Spleen (tissue), 13 donors: ENCODE measurements at places on chromosomes 13 and 19. TPM values are rescaled to one million over a fixed set of nuclear protein-coding genes. Genes with fewer than 3 reads are reported as not detected.

The DCAF15 gene
- 53.4 TPM for total RNA-seq

The PDX1 gene
- not detected for total RNA-seq

The ZNF99 gene
- 0.14 TPM for total RNA-seq

The ITGBL1 gene
- total RNA-seq: 1.3 TPM

The ZNF331 gene
- total RNA-seq: 31.1 TPM

The DIAPH3 gene
- total RNA-seq: 0.82 TPM

The ZNF221 gene
- total RNA-seq: 3.6 TPM

DNA sequence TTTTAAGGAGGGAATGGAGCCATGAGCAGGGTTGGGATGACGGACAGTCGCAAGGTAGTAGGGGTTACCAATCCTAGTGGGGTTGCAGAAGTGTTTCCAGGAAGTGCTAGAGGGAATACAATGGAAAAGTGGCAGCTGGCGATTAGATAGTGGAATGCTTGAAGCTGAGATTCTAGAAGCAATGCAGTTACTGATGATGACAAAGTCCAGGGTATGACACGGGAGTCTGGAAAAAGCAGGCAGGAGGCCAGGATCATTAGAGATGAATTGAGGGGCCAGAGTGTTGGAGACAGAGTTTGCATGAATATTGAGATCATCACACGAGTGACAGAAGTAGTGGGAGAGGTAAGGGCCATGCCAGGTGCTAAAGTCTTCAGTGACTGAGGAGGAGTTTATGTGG lies 17.3 kb upstream of the KL start:
- no peak for DNase-seq
- H3K27ac ChIP-seq: no peak overlapping the region
- H3K27me3 ChIP-seq: no peaks in the 10 kb centered on the region
- H3K36me3 ChIP-seq: no peaks in the 10 kb centered on the region

- no peaks in the 10 kb centered on the region for H3K36me3 ChIP-seq
- DNase-seq: no peak
- no peak overlapping the region for H3K4me3 ChIP-seq
- no peak overlapping the region for H3K27ac ChIP-seq
Measured at GRCh38 chr13:103157016-103157415, 90.8 kb upstream of the SLC10A2 start.

GRCh38 chr13:50918567-50918966 lies 9.0 kb downstream of the RNASEH2B start:
- peaks cover 82% of the 10 kb centered on the region for H3K4me1 ChIP-seq
- peaks cover 10% of the 10 kb centered on the region for H3K36me3 ChIP-seq
- no peak overlapping the region for H3K4me3 ChIP-seq

- H3K27me3 ChIP-seq: no peaks in the 10 kb centered on the region
- H3K4me3 ChIP-seq: no peak overlapping the region
- no peaks in the 10 kb centered on the region for H3K4me1 ChIP-seq
Measured at GRCh38 chr13:33274264-33274663, 11.3 kb downstream of the STARD13 start.

GRCh38 chr13:98658131-98658530 lies 81.2 kb upstream of the STK24 start:
- H3K4me3 ChIP-seq: no peak overlapping the region
- peaks cover 5% of the 10 kb centered on the region for H3K4me1 ChIP-seq
- no peaks in the 10 kb centered on the region for H3K36me3 ChIP-seq
- no peaks in the 10 kb centered on the region for H3K27me3 ChIP-seq
- DNase-seq: no peak

DNA sequence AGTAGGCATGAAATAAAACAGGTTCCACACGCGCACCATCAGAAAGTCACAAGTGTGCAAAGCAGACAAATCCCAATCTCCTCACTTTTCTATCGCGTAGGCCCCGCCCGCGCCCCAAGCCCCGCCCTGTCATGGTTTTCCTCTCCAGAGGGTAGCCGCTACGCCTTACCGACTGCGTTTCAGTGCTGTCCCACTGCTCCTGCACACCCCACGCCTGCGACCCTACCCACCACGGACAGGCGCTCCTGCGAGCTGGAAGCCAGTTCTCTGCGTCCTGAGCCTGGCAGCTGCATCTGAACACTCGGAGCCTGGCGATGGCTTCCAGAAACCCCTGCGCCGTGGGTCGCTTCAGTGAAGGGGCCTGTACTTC lies 379 bp upstream of the ZNF470 start:
- H3K27ac ChIP-seq: peak overlapping the region; percentile 89
- H3K4me3 ChIP-seq: peak overlapping the region; percentile 97
- H3K4me1 ChIP-seq: peaks cover 7% of the 10 kb centered on the region

DNA sequence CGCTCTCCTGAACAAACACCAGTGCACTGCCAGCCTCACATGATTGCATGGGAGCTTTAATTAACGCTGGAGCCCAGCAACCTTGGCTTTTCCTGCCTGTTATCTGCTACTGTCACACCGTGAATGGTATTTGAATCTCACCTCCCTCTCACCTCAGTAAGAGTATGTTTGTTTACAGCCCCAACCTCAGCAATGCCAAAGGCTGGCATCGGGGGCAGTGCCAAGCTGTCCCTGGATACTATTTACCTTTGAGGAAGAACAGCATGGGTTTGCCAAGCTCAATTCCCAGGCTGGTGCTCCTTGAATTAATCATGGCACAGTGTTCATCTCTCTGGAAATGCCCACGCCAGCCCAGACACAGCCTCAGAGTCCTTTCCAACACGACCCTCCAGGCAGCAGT lies 57.2 kb upstream of the SERPINE3 start:
- no peak for DNase-seq
- no peaks in the 10 kb centered on the region for H3K36me3 ChIP-seq
- H3K4me1 ChIP-seq: no peaks in the 10 kb centered on the region
- no peaks in the 10 kb centered on the region for H3K27me3 ChIP-seq
- no peak overlapping the region for H3K4me3 ChIP-seq

DNA sequence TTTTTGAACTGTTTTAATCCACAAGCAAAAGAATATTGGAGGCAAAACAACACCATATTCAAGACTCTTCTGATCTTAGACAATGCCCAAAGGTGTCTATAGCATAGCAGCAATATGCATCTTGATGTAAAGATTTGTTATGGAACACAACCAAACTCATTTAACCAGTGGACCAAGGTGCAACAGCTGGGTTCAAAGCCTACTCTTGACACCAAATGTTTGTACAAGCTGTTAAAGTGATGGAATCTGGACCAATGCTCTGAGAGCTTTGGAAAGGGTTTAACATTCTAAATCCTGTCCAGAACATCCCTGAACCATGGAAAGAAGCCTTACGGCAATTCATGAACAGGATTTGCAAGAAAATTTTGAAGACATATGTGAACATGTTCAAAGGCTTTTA lies 520.0 kb downstream of the GPC6 start:
- H3K4me3 ChIP-seq: no peak overlapping the region
- no peaks in the 10 kb centered on the region for H3K27me3 ChIP-seq
- H3K4me1 ChIP-seq: no peaks in the 10 kb centered on the region
- no peak for DNase-seq

GRCh38 chr13:113220141-113220598 lies 10.8 kb downstream of the CUL4A start:
- H3K36me3 ChIP-seq: no peaks in the 10 kb centered on the region
- no peaks in the 10 kb centered on the region for H3K27me3 ChIP-seq
- no peak for DNase-seq
- no peak overlapping the region for H3K27ac ChIP-seq
- H3K4me1 ChIP-seq: no peaks in the 10 kb centered on the region

- no peaks in the 10 kb centered on the region for H3K27me3 ChIP-seq
- peak overlapping the region; percentile 100 for H3K27ac ChIP-seq
- no peaks in the 10 kb centered on the region for H3K36me3 ChIP-seq
- H3K4me3 ChIP-seq: no peak overlapping the region
- peak; percentile 89 for DNase-seq
Measured at GRCh38 chr19:2053601-2054389, 2.8 kb upstream of the MKNK2 start.

DNA sequence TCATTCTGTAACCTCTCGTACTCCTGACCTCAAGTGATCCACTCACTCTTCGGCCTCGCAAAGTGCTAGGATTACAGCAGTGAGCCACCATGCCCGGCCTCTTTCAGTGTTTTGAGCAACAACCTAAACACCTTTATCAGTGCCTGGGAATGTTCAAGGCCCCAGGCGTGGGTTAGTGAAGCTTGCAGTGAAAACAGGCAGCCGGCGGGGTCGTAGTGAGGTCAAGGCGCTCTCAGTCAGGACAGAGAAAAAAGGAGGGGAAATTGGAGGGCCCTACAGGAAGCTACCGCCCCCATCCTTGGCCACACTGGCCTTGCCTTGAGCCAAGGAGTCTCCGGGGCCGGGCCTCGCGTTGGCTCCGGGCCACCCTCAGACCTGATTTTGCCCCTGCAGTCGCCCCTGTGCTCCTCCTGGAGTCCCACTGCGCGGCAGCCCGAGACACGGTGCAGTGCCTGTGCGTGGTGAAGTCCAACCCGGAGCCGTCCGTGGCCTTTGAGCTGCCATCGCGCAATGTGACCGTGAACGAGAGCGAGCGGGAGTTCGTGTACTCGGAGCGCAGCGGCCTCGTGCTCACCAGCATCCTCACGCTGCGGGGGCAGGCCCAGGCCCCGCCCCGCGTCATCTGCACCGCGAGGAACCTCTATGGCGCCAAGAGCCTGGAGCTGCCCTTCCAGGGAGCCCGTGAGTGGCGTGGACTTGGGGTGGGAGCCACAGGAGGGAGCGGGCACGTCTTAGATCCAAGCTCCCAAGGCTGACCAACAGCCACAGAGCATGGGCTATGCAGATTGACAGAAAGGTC lies 17.7 kb downstream of the MAG start:
- H3K4me1 ChIP-seq: peaks cover 87% of the 10 kb centered on the region
- no peaks in the 10 kb centered on the region for H3K27me3 ChIP-seq
- H3K4me3 ChIP-seq: no peak overlapping the region
- H3K36me3 ChIP-seq: no peaks in the 10 kb centered on the region
- no peak overlapping the region for H3K27ac ChIP-seq
- DNase-seq: no peak

GRCh38 chr13:52838433-52839107 lies 9.9 kb downstream of the PCDH8 start:
- no peak for DNase-seq
- no peaks in the 10 kb centered on the region for H3K4me1 ChIP-seq
- no peaks in the 10 kb centered on the region for H3K27me3 ChIP-seq
- H3K27ac ChIP-seq: no peak overlapping the region
- no peaks in the 10 kb centered on the region for H3K36me3 ChIP-seq

DNA sequence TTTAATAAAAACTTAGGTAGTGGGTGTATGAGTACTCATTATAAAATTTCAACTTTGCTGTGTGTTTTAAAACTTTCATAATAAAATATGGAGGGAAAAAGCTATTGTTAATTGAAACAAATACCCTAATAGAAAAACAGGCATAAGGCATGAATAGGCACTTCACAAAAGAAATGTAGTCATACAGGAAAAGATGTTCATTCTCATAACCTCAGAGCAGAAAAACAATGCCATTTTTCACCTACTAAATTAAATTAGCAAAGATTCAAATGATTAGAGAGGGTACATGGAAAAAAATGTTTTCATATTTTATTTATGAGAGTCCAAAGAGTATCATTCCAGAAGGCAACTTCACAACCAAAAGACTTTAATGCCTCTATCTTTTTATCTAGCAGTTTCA lies 20.6 kb upstream of the ELF1 start:
- H3K4me1 ChIP-seq: peaks cover 3% of the 10 kb centered on the region
- H3K4me3 ChIP-seq: no peak overlapping the region
- no peak overlapping the region for H3K27ac ChIP-seq
- DNase-seq: no peak

DNA sequence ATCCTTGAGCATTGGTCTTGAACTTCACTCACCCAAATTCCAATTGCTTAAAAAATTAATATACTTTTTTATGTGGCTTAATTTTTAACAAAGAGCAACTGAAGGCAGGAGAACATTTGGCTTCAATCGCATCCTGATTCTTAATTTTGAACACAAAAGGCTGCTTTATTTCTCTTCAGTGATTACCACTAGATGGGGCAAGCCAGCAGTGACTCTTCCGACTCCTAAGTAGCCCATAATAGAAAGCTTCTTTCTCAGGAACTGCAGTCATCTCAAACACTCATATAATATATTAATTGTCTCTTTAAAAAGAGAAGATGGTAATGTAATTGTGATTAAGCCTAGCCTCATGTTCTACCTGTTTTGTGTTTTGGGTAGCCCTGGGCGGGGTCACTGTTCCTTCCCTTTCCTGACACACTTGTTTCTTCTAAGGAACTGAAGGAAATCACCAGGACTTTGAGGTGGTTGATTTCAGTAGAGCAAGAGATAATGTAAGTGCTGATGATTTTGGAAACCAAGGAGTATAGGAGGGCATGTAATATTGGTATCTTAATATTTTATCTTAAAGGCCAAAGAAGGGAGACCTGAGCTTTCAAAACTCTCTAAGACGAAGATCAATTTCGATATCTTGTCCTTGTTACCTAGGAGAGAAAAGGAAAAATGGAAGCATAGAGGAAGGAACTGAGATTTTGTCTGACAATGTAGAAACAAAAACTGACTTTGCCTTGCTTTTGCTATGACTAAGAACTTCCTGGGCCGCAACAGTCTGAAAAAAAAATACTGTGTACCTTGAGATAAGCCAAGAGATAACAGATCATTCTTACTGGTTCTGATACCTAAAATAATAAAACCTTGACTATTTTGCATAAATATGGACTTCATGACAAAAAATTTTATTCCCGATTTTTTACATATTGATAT lies 73.1 kb downstream of the TNFSF13B start:
- H3K27me3 ChIP-seq: no peaks in the 10 kb centered on the region
- no peaks in the 10 kb centered on the region for H3K4me1 ChIP-seq
- no peak overlapping the region for H3K4me3 ChIP-seq
- no peaks in the 10 kb centered on the region for H3K36me3 ChIP-seq
- no peak overlapping the region for H3K27ac ChIP-seq

DNA sequence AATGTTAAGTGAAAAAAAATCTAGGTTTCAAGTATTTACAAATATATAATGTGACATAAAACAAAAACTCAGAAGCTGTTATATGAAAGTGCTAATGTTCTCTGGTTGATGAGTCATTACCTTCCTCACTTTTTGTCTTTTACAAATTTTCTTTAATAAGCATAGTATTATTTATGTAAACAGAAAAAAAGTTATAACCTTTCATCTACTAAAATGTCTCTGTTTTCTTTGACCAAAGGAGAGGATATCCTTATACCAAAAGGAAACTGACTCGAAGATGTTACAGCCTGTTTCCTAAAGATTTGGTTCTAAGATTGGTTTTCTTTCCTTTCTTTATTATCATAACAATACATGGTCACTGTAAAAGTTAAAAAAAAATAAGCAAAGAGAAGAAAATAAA lies 38.0 kb downstream of the RCBTB2 start:
- DNase-seq: no peak
- no peaks in the 10 kb centered on the region for H3K27me3 ChIP-seq
- peak overlapping the region; percentile 18 for H3K27ac ChIP-seq

DNA sequence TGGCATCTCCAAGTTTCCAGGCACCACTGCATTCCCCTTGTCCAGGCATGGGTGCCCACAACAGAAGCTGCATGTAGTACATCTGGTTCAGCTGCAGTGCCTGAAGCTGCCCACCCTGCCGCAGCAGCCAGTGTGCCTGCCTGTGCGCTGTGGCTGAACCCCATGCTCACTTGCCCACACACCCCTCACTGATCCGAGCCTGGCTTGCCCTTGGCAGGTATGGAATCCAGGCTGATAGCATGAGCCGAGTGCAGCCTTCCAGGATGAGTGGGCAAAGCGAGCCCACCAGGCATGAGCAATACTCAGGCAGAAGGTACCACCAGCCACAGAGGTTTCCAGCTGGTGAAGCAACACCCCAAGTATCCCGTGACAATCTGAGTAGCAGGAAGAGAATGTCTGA lies 280.3 kb upstream of the KLF12 start:
- no peaks in the 10 kb centered on the region for H3K4me1 ChIP-seq
- DNase-seq: peak; percentile 75
- no peak overlapping the region for H3K4me3 ChIP-seq
- H3K27ac ChIP-seq: no peak overlapping the region
- no peaks in the 10 kb centered on the region for H3K27me3 ChIP-seq

GRCh38 chr13:75766636-75767035 lies 130.5 kb downstream of the LMO7 start:
- H3K27ac ChIP-seq: no peak overlapping the region
- no peaks in the 10 kb centered on the region for H3K4me1 ChIP-seq
- no peaks in the 10 kb centered on the region for H3K36me3 ChIP-seq
- H3K4me3 ChIP-seq: no peak overlapping the region
- no peak for DNase-seq
- H3K27me3 ChIP-seq: no peaks in the 10 kb centered on the region
